OCI-LY7 (cell line): ENCODE measurements at places on chromosomes 4 and X.

- no peak for DNase-seq
Measured at GRCh38 chr4:86948276-86948675, 13.5 kb downstream of the AFF1 start.

DNA sequence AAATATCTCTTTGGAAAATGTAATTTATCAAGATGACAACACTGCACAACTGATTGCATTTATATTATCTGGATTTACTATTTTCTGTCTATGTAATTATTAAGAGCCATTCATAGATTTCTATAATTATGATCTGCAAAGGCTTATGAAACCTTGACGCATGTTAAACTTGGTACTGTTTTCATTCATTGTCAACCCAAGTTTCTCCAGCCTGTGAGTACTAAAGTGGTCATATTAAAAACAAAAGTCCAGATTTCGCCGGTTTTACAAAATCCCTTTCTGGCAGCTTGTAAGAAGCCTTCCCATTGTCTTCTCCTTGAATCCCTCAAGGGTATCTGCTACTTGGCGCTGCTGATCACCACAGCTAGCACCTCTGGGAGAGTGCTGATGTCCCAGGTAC lies 19.7 kb upstream of the GRPR start:
- no peak for DNase-seq

- no peak for DNase-seq
Measured at GRCh38 chr4:69408451-69408850, 87.3 kb downstream of the UGT2B4 start.

DNA sequence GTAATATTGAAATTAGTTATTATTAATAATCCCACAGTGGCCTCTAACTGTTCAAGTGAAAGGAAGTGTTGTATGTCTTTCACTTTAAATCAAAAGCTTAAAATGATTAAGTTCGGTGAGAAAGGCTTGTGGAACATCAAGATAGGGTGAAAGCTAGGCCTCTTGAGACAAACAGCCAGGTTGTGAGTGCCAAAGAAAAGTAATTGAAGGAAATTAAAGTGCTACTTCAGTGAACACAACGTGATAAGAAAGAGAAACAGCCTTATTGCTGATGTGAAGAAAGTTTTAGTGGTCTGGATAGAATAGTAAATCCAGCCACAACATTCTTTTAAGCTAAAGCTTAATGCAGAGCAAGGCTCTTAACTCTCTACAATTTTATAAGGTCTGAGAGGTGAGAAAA lies 42.6 kb upstream of the IL13RA2 start:
- no peak for DNase-seq

DNA sequence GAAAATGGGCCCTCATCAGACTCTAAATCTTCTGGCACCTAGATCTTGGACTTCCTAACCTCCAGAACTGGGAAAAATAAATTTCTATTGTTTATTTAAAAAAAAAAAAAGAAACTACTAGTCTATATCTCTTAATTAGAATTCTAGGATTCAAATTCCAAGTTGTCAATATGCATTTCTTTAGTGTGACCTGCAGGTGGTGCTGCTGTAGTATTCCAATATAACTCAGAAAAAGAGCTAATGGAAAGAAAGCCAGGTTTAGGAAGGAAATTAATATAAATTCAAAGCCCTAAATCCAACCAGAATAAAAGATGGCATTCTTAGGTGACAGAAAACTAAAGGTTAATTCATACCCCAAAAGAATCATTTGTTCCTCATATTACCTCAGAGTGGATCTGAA lies 80.0 kb upstream of the NALF2 start:
- peak; percentile 5 for DNase-seq

GRCh38 chr4:13849778-13850177 lies 222.3 kb upstream of the BOD1L1 start:
- DNase-seq, result no peak

DNA sequence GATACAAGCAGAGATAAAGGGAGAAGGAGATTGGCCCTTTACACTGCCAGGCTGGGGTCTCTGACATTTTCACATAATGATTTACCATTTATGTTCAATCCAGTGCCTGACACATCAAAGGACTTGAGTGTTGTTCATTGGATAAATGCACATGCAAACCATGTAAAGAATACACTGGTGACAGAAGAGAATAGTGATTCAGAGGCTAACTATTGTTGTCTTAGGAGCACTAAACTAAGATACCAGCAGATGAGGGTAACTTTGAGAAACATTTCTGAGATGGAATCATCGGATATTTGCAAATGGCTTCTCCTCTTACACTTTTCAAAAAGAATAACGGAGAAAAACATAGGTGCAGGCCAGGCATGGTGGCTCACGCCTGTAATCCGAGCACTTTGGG lies 67.3 kb upstream of the HHIP start:
- DNase-seq, result no peak

- DNase-seq, result no peak
Measured at GRCh38 chrX:15645266-15645665, 19.3 kb downstream of the CLTRN start.

DNA sequence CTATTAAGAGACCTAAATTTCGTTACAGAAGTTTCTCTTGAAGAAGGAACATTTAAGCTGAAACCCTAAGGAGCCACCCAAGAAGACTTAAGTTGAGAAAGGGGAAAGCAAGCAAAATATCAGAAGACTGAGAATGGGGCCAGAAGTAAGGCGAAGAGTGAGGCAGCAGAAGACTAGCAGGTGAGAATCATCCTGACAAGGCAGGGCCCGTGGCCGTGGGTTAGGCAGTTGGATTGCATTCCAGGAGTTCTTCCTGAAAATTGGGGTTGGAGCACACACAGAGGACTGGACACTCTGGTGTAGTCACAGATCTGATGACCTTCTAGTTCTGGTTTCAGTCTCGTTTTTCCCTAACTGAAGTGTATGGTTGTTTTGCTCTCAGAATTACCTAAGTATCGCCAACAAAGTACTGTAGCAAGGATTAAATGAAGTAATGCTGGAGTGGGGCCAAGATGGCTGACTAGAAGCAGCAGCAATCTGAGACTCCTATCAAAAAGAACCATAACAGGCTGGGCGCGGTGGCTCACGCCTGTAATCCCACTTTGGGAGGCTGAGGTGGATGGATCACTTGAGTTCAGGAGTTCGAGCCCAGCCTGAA lies 94.4 kb upstream of the GUCY1A1 start:
- DNase-seq, result no peak

DNA sequence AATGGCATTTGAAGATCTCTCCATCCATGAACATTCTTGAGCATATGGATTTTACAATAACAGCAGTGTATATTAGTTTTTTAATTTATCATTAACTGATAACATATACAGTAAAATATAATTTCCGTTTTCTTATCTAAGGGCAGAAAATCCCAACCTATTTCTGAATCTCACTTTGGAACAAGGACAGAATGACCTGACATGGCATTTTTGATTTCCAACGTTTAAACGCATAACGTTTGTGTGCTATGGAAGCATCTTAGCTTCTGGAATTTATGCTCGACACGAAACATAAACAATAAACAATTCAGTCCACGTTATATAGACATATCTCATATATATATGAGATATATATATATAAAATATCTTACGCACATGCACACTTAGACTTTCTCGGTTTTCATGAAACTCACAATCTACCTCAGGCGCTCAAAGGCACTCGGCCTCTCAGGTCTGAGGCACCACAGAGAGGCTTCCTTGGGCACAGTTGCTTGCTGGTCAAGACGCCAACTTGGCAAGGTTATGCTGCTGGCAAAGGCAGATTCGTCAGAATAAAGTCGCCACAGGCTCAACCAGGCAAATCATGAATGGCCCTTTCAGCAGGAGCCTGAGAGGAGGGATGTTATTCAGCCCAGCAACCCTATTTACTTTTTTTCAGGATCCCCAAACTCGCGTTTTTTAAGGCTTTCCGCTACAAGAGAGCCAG lies 1.0 kb upstream of the UGT8 start:
- DNase-seq, result no peak

DNA sequence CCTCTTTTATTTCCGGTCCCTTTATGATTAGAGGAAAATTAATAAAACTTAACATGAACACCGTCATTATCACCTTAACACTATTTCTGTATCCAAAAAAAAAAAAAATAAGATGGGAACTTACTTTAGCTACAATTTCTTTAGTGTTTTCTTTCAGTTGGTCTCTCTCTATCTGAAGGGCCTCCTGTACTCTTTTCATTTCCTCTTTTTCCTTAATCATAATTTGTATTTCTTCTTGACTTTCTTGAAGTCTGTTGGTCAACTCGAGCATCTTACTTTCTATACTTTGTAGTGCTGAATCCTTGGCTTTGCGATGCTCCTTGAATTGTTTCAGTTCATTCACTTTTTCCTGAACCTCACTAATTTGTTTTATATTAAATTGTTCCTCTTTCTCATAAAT lies 45.3 kb upstream of the BDH2 start:
- DNase-seq, result no peak

DNA sequence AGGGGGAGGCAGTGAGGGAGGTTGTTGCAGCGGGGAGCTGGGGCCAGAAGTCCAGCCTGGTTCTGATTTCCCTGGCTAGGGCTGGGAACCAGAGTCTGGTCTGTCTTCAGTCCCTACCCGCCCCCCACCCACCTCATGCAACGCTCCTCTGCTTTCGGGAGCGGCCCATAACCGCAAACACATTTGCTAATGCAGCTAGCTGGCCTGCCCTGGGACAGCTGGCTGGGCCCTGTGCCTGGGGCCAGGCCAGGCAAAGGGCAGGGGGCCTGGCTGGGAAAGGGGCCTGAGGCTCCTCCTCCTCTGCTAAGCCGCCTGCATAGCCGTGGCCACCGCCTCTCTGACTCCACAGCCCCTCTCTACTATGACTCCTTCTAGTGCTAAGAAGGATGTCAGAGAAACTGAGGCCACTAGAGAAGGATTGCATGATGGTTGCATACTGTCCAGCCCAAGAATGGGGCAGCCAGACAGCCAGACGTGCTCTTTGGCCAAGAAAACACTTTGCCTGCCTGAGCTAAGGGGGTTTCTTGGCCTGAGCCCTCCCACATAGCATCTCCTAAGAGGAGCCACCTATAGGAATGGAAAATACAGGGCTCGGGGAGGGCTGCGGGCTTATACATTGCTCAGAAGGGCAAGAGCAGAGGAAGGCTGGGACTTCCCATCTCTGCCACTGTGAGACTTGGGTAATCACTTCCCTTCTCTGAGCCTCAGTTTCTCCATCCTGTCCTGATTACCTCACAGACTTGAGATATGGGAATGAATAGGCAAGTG lies 76.9 kb downstream of the PJA1 start:
- no peak for DNase-seq

GRCh38 chr4:138458751-138459150 lies 216.6 kb upstream of the SLC7A11 start:
- DNase-seq, result no peak
